Occipital lobe (tissue), 3 donors: ENCODE measurements at places on chromosomes 11 and 22.

GRCh38 chr11:103749158-103749557 lies 287.3 kb upstream of the DDI1 start:
- DNase-seq, result no peak

DNA sequence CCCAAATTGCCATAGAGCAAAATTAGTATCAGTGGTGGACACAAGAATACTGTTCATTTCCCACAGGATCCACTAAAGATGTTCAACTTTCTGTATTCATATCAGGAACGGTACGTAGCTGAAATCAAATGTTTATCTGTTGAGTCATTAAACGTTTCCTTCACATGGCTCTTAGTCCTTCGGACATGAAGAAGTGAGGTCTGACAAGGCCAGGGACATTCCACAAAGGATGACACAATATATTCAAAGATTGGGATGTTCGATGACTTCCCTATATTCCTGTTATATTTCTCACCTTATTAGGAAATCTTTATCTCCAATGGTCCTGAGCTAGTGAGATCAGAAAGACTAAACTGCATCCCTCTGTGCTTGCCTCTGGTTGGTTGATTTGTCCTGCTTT lies 129.0 kb downstream of the ETS1 start:
- no peak for DNase-seq

DNA sequence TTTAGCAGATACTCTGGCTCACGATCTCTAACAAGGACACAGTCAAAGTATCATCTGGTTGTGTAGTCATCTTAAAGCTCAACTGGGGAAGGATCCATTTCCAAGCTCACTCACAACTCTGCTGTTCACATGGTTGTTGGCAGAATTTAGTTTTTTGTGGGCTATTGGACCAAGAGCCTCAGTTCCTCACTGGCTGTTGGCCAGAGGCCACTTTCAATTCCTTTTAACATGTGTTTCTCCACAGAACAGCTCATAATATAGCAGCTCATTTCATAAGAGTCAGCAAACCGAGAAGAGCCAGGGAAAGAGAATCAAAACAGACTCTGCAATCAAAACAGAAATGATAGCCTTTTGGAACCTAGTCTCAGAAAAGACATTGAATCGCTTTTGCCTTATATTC lies 22.6 kb downstream of the IZUMO1R start:
- no peak for DNase-seq

DNA sequence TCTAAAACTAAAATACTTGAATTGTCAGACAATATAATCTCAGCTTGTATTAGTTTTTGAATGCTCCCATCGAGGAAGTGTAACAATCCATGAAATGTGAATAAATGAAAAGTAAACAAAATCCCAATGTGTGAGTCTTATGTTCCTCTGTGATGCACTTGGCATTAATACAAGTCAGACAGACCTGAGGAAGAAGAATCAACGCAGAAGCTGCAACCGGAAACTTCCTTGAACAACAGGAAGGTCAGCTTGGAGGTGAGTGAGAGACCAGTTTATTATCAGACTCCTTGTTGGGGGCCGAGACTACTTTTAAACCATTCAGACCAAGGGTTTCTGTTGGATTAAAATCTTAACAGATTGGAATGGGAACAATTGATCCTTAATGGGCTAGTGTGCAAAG lies 24.2 kb downstream of the NUP50 start:
- DNase-seq, result no peak

DNA sequence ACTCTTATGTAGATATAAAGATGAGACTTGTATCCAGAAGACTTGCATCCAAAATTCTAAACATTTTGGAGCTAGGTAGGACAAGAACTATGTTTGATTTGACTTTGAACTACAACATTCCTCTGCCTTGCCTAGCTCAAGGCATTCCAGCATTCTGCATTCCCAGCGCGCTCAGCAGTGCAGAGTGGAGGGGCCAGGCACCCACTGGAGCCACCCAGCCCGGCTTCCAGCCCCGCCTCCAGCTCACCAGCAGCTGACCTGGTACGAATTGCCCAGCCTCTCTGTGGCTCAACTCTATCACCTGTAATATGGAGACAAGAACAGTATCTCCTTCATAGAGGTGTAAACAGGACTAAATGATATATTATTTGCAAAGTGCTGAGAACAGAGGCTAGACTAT lies 28.8 kb downstream of the PRDM10 start:
- DNase-seq, result no peak

GRCh38 chr11:89249196-89249595 lies 71.5 kb downstream of the TYR start:
- DNase-seq, result no peak

GRCh38 chr22:29607426-29607825 lies 4.0 kb downstream of the NF2 start:
- DNase-seq, result no peak

- DNase-seq, result no peak
These were observed 534.9 kb downstream of the SOX6 start for GRCh38 chr11:15821451-15821850.

- DNase-seq, result no peak
These were observed 1.1 kb upstream of the RASSF10 start for GRCh38 chr11:13008061-13008435.

DNA sequence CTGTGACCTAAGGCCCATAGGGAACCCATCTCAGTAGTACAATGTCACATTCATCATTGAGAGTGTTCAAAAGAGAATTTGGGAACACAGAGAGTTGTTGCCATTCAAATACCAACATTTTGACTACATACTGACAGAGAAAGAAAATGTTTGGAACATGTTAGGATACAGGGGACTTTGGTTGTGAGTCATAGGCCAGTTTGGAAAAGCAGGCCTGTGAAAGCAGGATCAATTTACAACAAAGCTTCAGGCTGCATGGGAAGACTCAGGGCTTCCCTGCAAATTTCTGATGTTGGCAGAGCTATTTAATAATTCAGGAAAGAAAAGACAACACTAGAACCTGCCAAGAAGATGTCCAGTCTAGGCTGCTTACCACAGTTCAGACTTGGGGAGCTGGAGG lies 374 bp downstream of the NLRP10 start:
- no peak for DNase-seq

- no peak for DNase-seq
These were observed 27.8 kb upstream of the THY1 start for GRCh38 chr11:119450590-119451326.

GRCh38 chr11:134003792-134004495 lies 47.2 kb upstream of the IGSF9B start:
- no peak for DNase-seq

DNA sequence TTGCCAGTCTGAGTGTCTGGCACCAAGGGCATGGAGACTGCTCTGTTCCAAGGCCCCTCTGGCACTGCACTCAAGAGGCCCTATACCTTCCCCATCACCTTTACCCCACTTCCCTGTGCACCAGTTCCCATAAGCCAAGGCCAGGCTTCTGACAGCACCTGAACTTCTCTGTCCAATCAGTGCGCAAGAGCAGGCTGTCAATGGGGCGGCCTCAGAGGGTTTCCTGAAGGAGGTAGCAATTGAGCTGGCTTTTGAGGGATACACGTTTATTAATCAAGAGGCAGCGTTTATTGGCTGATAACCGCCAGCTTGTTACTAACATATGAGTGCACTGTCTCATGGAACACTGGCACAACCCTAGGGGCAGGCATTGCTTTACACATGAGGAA lies 2.1 kb downstream of the SH3BP1 start:
- DNase-seq, result no peak

DNA sequence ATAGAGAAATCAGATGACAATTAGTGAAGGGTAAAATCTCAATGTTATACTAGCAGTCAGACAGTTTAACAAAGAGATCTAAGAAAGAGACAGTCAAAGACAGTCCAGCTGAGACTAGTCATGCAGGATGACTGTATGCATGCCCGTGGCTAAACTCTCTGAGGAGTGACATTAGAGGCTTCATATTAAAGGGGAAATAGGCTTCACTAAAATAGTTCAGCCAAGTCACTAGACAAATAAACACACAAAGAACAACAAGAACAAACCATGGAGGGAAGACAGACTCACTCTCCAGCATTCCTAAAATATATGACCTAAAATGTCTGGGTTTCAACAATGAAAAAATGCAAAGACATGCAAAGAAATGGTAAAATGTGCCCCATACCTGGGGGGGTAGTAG lies 18.6 kb upstream of the APLNR start:
- no peak for DNase-seq

DNA sequence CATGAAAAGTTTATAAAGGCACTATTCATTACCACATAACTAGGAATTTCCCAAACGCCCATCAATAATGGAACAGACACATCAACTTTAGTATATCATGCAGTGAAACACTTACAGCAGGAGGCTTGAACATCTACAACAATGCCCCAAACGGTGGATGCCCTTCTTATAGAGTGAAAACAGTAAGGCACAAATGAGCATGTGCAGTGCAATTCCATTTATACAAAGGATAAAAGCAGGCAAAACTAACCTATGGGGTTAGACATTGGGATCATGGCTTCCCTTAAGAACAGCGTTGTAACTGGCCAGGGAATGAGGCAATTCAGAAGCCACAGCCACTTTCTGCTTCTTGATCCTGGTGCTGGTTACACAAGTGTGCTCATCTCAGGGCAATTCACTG lies 1363.0 kb downstream of the TBC1D22A start:
- DNase-seq, result no peak

DNA sequence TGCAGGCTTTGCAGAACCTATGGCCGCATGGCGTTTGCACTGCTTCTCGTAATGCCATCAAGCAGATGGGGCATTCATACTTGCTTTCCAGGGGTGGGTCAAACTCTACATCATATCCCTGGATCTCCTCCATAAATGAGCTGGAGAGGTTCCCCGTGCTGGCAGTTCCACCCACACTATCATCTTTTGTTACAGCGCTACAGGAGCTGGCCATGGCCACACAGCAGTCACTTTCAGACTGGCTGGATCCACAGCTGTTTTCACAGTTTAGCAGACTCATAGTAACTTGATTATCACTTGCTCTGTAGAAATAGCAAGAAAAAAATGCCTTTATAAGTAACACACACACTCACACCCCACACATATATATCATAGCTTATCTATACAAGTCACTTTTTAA lies 8.8 kb downstream of the TRAF6 start:
- DNase-seq, result peak; percentile 58

- DNase-seq, result peak; percentile 52
These were observed at the start of gene SYT12 for GRCh38 chr11:67022961-67023956. Gene SYT12, plus strand, starts transcription at chr11:67023134. Its CDS starts 7,011 bp downstream, at chr11:67030145.

- no peak for DNase-seq
These were observed 92.5 kb downstream of the RELT start for GRCh38 chr11:73468590-73469161.

- DNase-seq, result no peak
These were observed 10.8 kb downstream of the ST14 start for GRCh38 chr11:130170345-130170744.

DNA sequence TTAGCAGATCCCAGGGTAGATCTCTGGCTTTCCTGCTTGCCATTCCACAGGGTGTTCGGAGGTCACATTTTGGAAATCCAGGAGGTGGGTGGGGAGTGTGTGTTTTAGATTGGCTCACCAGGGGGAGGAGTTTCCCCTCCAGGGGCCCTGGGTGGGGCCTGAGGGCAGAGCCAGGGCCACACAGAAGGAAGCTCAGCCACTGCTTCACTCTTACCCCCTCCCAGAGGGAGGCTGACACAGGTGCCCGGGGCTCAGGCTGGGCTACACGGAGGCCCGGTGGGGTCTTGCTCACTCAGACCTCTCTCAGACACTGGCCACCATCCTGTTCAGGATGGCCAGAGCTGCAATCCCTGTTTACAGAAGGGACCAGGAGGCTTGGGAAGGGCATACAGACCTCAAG lies 2.5 kb downstream of the WNT7B start:
- DNase-seq, result no peak

DNA sequence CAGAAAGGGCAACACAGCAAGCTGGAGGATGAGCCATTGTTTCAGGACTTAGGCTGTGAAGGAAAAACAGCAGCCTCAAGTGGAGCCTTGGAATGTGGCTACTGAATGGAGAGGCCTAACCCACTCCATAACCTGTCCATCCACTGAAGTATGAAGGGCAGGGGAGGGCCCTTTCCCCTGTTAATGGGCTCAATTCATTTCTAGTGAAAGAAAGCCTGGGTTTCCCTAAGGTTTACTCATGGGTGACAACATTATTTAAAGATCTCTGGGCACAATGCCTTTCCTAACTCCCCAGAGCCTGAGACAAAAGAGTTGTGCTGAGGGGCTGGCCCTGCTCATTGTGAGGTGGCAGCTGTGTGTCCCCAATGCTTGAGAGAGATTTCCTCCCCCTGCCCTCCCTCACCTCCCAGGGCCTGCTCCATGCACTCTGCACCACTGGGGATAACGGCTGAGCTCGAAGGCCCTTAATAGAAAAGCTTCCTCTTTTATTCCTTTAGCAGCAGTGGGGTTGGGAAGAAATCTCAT lies 83.8 kb downstream of the ME3 start:
- DNase-seq, result peak; percentile 22

DNA sequence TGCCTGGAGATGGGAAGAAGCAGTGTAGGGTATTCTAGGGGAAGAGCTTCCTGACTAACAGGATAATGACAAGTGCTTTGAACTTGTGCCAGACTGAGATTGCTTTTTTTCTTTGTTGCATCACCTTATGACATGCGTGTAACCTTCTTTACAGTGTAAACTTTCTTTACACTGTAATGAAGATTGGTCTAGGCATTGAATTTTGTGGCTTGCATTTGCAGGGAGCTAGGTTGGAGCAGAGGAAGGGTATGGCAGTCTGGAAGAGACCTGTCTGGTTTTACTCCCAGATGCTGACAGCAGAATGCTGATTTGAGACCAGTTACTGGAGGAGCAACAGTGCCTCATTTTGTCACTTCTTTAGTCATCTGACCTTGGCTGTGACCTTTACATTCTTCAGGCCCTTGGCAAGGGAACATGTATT lies 5.6 kb downstream of the DDB2 start:
- DNase-seq, result no peak

DNA sequence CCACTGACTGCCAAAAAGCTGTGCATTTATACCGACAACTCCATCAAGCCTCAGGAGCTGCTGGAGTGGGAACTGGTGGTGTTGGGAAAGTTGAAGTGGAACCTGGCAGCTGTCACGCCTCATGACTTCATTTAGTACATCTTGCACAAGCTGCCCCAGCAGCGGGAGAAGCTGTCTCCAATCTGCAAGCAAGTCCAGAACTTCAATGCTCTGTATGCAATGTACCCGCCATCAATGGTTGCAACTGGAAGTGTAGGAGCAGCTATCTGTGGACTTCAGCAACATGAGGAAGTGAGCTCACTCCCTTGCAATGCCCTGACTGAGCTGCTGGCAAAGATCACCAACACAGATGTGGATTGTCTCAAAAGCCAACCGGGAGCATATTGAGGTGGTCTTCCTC lies at the start of gene SLC22A25:
SLC22A25 (minus strand) TSS at position 67 of the 400 bp plus-strand sequence. CDS start 13,947 bp downstream, outside the sequence.
- no peak for DNase-seq

- no peak for DNase-seq
These were observed 74.3 kb upstream of the ARHGAP42 start for GRCh38 chr11:100612766-100613165.
